Endothelial cell (in vitro differentiated cells): ENCODE measurements at places on chromosomes 6 and 20.

DNA sequence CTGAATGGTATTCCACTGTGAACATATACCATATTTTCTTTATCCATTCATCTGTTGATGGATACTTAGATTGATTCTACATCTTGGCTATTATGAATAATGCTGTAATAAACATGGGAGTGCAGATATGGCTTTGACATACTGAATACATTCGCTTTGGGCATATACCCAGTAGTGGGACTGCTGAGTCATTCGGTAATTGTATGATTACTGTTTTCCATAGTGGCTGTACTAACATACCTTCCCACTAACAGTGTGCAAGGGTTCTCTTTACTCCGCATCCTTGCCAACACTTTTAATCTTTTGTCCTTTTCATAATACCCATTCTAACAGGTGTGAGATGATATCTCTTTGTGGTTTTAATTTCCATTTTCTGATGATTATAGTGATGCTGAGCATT is 98.2 kb upstream of the ESR1 start:
- H3K4me1 ChIP-seq = no peaks in the 10 kb centered on the region
- no peak for DNase-seq
- H3K27me3 ChIP-seq = peaks cover 5% of the 10 kb centered on the region
- H3K36me3 ChIP-seq = no peaks in the 10 kb centered on the region

- DNase-seq = no peak
- H3K36me3 ChIP-seq = peaks cover 12% of the 10 kb centered on the region
- H3K4me1 ChIP-seq = peaks cover 23% of the 10 kb centered on the region
Measured at GRCh38 chr6:56520218-56520617, 122.5 kb downstream of the DST start.

DNA sequence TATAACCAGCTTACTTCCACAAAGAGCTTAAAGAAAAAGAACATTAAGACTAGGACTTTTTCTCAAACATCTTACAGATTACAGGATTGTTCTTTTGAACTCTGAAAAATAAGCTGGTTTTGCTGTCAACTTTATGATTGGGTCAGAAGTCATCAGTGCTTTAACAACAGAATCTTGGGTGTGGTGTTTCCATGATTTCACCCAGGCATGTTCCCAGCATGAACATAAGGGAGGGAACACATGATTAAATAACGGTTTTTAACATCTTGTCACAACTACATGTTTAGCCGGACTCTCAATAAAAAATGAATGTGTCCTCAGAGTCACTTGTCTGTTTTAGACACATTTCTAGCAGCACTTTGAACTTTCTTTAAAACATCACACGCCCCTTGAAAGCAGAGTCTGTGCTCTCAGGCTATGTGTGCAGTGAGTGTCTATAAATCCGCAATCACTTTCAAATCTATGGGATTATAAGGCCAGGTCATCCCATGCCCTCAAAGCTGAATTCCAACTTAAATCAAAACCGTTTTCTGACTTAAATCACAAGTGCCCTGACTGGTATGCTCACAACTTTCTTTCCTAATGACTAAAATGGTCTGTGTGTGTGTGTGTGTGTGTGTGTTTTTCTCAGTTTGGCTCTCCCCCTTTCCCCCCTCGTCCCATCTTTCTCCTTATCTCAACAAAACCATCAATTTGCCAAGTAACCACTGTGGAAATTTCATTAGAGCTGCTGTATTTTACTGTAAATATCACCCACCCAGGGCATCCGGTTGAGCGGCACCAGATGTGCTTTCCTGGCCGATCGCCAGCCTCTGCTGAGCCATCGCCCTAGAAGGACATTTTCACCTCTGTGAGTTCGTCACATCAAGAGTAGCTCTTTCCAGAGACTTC is 216.8 kb upstream of the DTNBP1 start:
- H3K4me1 ChIP-seq = no peaks in the 10 kb centered on the region
- no peaks in the 10 kb centered on the region for H3K36me3 ChIP-seq
- H3K4me3 ChIP-seq = no peak overlapping the region
- no peaks in the 10 kb centered on the region for H3K27me3 ChIP-seq
- H3K27ac ChIP-seq = no peak overlapping the region

DNA sequence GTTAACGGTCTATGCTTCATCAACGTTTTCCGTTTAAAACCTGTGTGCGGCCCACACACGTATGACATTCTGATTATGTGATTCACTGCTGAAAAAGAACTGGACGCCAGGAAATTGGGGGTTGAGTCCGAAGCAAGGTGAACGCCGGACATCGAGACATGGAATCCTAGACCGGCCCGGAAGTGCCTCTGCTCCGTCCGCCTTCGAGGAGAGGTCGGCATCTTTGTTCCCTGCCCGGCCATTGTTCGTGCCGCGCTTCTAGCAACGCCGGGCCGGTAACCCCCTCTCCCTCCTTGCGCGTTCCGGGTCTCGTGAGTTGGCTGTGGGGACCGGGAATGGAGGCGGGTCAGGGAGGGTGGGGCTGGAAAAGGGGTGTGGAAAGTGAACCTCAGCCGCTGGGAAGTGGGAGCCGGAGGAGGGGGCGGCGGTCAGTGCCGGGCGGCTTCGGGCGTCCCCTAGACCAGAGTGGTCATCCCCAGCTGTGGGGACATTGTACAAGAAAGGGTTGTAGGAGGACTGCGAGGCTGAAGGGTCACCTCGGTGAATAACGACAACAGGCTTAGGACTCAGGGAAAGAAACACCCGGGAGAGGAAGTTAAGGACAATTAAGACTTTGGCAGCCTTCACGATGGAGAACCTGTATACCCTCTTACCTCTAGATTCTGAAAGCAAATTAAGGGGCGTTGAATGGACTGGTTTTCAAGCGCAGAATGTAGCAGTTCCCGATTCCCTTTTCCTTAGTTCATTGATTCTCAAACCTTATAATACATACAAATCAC is at the start of gene ZSCAN9:
TSS of gene ZSCAN9 (plus strand) at position 220 of the 779 bp plus-strand sequence. CDS start 1,810 bp downstream, outside the sequence.
- peaks cover 28% of the 10 kb centered on the region for H3K4me1 ChIP-seq
- H3K36me3 ChIP-seq = peaks cover 12% of the 10 kb centered on the region
- DNase-seq = peak; percentile 84
- H3K27ac ChIP-seq = peak within 1 kb of the TSS; percentile 97
- H3K4me3 ChIP-seq = peak within 1 kb of the TSS; percentile 90

GRCh38 chr20:43969501-43970182 is 55.0 kb downstream of the TOX2 start:
- no peak overlapping the region for H3K27ac ChIP-seq
- no peak overlapping the region for H3K4me3 ChIP-seq
- no peaks in the 10 kb centered on the region for H3K36me3 ChIP-seq
- H3K27me3 ChIP-seq = no peaks in the 10 kb centered on the region

- H3K36me3 ChIP-seq = no peaks in the 10 kb centered on the region
- H3K4me3 ChIP-seq = no peak overlapping the region
- no peaks in the 10 kb centered on the region for H3K27me3 ChIP-seq
- H3K27ac ChIP-seq = no peak overlapping the region
- peaks cover 8% of the 10 kb centered on the region for H3K4me1 ChIP-seq
Measured at GRCh38 chr6:56814802-56815201, 140.1 kb upstream of the BEND6 start.

- no peak for DNase-seq
- H3K27me3 ChIP-seq = peaks cover 1% of the 10 kb centered on the region
- H3K4me3 ChIP-seq = no peak overlapping the region
- H3K4me1 ChIP-seq = peaks cover 34% of the 10 kb centered on the region
Measured at GRCh38 chr6:53310771-53311585, 37.8 kb downstream of the ELOVL5 start.

GRCh38 chr20:59933296-59933848 is at the start of gene SYCP2:
Gene SYCP2, minus strand, starts transcription at chr20:59933637. Its CDS starts 11,224 bp downstream, at chr20:59922413.
- H3K4me1 ChIP-seq = peaks cover 4% of the 10 kb centered on the region
- DNase-seq = no peak
- H3K27me3 ChIP-seq = peaks cover 6% of the 10 kb centered on the region
- H3K27ac ChIP-seq = no peak within 1 kb of the TSS
- no peaks in the 10 kb centered on the region for H3K36me3 ChIP-seq
- peak within 1 kb of the TSS; percentile 81 for H3K4me3 ChIP-seq

GRCh38 chr6:85363870-85364269 is 86.0 kb upstream of the NT5E start:
- H3K36me3 ChIP-seq = no peaks in the 10 kb centered on the region
- H3K4me1 ChIP-seq = no peaks in the 10 kb centered on the region
- H3K27ac ChIP-seq = no peak overlapping the region
- DNase-seq = no peak
- H3K27me3 ChIP-seq = no peaks in the 10 kb centered on the region

DNA sequence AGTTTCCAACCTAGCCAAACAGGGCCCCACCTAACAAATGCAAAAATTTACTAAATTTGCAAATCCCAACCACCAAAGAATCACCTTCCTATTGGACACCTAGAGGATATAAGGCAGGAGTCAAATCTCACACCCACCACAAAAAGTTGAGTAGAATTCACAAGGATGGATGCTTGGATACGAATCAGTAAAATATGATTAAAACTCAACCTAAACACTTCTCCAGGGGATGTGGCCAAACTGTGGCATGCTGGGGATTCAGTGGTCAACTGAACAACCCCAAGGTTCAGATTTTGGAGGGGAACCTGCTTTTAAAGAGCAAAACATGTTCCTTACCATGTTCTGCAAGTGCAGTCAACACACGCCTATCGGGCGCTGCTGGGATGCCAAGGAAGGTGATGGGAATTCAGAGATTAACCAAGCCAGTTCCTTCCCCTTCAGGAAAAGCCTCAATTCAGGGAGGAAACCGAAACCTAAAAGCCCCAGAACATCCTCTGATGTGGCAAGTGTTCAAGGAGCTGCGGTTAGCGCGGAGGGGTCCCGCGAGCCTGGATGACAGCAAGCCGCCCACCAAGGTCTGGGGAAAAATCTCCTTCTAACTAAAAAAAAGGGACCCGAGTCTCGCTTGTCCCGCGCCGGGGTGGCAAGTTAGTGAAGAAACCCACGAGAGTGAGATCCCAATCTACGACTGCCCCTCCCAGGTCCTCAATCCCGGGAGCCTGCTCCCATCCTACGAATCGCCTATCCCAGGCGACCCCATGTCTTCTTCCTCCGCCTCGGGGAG is 902 bp downstream of the SAMHD1 start:
- peaks cover 8% of the 10 kb centered on the region for H3K36me3 ChIP-seq
- peak overlapping the region; percentile 78 for H3K27ac ChIP-seq
- H3K4me3 ChIP-seq = peak overlapping the region; percentile 98
- peaks cover 23% of the 10 kb centered on the region for H3K4me1 ChIP-seq
- peak; percentile 31 for DNase-seq

GRCh38 chr20:61370841-61371303 is 118.8 kb downstream of the CDH4 start:
- H3K36me3 ChIP-seq = no peaks in the 10 kb centered on the region
- no peaks in the 10 kb centered on the region for H3K4me1 ChIP-seq
- DNase-seq = no peak
